Inflammatory macrophage (primary cell): ENCODE measurements at places on chromosomes 1 and 21.

DNA sequence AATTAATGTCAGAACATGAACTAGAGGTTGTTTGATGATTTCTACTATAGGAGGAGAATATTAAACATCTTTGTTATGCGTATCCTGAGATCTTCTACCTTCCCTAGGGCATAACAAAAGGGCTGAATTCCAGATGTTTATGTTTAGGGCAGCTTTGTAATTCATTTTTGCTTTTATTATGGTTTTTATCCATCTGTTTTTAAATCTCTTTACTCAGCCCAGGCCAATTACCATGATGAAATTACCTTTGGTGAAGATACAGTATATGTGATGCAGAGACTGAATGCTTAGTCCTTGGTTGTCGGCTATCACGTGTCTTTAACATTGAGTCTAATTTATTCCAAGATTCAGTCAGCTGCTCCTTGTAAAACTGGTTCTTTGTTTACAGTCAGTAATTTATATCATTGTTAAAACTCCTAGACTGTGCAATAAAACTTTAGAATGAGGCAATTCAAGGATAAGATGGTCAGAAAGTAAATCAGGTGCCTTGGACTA, 176.9 kb downstream of the CTH start:
- no peak for DNase-seq

DNA sequence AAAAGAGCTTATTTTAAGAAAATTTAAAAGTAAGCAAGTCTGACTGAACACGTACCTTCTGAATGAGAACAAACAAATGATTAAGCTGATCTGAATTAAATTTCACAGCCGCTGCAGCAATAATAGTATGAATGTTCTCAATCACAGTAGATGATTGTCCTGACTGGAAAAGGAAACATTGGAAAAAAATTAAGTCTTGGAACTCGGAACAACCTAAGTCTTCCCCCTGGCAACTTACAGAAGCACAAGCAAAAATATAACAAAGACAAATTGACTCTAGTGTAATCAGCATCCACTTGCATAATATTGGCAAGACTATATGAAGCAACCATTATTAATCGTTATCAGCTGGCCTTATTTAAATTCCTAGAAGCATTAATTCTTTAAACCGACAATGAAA, 60.5 kb downstream of the USP24 start:
- no peak for DNase-seq

GRCh38 chr1:87108814-87109411, 194.5 kb downstream of the HS2ST1 start:
- DNase-seq = no peak

- DNase-seq = no peak
These were observed 247.2 kb upstream of the CSF3R start for GRCh38 chr1:36729716-36730510.

DNA sequence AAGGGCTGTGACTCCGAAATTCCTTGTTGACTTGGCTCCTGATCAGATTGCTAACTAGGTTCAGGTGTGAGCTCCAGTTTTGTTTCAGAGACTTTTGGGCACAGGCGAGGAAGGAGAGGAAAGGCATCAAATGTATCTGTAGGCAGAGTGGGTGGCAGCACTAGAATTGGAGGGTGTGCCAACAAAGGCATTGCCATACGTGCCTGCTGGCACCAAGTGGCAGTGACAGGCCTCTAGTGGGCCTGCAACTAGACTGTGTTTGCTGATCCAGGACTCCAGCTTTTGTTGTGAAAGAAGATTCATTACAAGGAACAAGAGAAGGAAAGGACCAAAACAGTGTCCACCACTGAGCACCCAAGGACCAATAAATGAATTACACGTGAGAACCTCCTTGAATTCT, 79.5 kb downstream of the TM2D1 start:
- no peak for DNase-seq

DNA sequence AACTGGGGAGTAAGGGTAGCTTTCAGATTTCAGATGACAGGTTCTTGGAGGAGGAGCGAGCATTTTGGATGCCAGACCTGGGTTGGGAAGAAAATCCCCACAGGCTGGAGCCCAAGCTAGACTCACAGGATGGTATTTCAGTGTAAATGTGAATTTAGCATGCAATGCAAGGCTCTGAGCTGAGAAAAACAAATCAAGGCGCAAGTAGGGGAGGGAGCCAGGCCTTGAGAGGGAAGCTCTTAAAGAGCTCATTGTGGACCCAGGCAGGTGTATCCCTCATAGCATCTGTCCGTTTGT, 386.1 kb downstream of the MATN1 start:
- no peak for DNase-seq

DNA sequence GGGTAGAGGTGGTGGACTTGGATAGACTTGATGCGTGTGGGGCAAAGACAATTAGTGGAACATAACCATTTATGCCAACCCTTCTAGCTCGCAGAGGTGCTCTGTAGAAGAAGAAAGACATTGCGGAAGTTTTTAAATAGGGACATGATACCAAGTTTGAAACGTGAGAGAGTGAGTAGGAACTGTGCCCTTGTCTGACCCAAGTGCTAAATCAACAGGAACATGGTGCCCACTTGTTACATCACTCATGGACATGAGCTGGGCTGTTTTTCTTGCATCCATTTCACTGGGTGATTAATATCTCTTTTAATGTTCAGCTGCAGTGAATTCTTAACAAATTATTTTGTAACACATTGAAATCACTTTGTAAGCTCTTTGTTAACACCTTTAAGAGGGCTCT, 408.1 kb upstream of the VAMP3 start:
- no peak for DNase-seq

- DNase-seq = no peak
These were observed 29.6 kb downstream of the ZNF695 start for GRCh38 chr1:246978281-246978680.

DNA sequence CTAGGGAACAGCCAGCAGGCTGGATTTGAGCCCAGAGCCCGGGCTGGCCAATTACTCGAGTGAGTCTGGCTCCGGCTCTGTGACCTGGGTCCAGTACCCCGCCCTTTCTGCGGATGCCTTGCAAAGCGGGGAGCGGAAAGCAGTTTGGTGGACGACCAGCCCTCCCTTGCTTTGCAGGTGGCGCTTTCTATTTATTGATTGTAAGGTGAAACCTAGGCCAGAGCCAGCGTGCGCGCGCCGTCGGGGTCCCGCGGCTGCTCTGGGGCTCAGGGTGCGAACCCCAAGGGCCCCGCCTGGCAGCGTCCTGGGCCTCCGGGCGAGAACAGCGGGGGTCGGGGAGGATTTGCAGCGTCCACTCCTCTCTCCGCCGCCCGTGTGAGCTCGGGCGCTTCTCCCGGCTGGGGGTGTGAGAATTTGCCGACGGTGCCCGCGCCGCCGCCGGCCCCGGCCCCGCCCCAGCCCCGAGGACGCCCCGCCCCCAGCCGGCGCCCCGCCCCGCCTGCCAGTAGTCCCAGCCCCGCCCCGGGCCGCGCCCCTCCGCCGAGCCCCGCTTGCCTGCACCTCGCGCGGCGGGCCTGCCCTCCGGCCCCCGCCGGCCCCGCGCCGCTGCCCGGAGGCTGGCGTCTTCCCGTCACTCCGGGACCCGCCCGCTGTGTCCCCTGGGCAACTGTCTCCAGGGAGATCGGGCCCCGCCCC, 37.6 kb downstream of the PIK3CD start:
- peak; percentile 62 for DNase-seq

GRCh38 chr21:38486706-38487105, 11.6 kb downstream of the ERG start:
- DNase-seq = peak; percentile 94

DNA sequence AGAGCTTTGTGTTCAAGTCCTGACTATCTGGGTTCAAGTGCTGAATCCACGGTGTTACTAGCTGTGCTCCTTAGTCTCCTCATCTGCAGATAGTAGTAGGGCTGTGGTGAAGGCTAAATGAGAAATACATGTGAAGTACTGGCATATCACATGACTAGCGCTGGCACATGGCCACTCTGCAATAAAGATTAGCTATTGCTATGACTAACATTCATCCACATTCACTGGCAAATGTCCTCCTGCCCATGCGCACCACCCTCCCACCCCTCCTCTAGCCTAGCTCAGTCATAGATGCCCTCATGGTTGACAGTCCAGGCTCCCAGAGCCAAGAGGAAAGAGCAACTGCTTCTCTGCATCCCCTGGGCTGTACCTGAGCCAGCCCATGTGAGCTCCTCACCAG, 8.5 kb upstream of the COL8A2 start:
- DNase-seq = peak; percentile 77

DNA sequence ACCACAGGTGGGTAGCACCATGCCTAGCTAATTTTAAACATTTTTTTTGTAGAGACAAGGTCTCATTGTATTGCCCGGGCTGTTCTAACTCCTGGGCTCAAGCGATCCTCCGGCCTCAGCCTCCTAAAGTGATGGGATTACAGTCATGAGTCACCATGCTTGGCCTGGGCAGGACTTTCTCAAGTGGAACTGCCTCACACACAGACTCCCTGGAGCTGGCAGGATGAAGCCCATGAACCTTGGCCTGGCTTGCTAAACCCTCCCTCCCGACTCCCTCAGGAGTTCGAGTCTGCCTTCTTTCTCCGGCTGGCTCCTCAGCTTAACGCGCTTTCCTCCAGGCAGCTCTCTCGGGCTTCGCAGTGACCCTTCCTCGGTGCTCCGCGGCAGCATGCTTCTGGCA, 7.7 kb upstream of the ECE1 start:
- DNase-seq = no peak

DNA sequence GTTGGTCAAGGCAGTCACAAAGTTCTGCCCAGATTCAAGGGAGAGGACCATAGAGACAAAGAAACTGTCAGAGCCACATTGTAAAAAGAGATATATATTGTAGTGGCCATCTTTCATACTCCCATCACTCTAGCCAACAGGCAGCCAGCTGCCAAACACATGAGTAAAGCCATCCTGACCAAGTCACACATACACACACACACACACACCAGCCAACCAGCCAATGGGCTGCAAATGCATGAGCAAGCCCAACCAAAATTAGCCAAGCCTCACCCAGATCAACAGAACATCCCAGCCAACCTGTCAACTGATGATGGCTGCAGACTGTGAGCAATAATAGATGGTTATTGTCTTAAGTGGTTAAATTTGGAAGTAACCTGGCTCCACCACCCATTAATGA, 120.7 kb downstream of the SEC16B start:
- DNase-seq = no peak

GRCh38 chr1:222161676-222162075, 386.2 kb downstream of the HHIPL2 start:
- no peak for DNase-seq

DNA sequence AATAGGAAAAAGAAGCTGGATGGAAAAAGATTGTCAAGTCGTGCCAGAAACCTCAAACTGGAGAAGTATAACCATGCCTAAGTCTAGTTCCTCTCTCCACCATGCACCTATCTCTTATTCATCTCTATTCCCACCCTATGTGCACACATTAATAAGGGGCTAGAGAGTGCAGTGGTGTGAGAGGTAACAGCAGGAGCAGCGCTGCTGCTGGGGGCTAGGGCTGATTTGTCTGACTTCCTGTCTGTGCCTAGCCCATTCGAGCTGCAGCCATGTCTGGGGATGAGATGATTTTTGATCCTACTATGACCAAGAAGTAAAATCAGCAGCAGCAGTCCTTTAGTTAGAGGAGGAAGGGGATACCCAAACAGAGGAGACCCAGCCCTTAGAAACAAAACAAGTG, 43.0 kb downstream of the TRIM33 start:
- no peak for DNase-seq

DNA sequence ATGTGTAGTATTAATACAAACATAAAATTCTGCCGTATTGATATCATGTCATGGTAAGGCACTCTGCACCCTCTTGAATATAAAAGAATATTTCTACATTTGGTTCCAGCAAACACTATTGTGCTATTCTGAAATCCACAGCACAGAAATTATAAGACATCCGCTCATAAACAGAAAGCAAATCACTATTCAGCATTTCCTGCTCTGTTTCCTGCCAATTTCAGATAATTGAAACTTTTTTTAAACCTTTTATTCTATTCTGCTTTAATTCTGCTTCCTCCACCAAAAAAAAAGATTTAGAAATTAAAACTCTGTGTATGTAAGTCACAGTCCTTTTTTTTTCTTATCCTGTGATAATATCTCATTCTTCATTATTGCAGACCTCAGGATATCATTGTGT, 39.6 kb upstream of the PLEKHO1 start:
- no peak for DNase-seq
